Stimulated activated naive CD8-positive, alpha-beta T cell treated with anti-CD3 and anti-CD28 coated beads, Interleukin-15, Interleukin-2, amounts not matched to agents 100 U/mL and 50 U/mL, for 24 hours (primary cell): ENCODE measurements at places on chromosomes 2 and 18.

GRCh38 chr18:73766910-73767515, 380.6 kb downstream of the FBXO15 start:
- no peak for DNase-seq

DNA sequence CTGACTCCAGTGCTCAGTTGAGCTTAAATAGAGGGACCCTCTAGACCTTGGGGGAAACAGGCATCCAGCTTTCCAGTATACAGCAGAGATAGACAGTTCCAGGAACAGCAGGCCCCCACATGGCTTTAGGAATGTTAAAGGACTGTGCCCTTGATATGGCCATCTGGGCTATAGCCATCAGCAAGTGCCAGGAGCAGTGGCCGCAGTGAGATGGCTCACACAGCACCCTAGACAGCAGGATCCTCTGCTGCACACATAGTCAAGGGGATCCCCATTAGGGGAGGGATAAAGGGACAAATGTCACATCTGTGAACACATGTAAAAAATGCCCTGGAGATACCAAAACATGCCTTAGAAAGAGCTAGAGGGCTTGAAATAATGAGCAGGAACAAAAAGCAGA, 213.4 kb downstream of the PTH2R start:
- no peak for DNase-seq

GRCh38 chr2:222613715-222614331, 42.1 kb downstream of the FARSB start:
- DNase-seq, result no peak

DNA sequence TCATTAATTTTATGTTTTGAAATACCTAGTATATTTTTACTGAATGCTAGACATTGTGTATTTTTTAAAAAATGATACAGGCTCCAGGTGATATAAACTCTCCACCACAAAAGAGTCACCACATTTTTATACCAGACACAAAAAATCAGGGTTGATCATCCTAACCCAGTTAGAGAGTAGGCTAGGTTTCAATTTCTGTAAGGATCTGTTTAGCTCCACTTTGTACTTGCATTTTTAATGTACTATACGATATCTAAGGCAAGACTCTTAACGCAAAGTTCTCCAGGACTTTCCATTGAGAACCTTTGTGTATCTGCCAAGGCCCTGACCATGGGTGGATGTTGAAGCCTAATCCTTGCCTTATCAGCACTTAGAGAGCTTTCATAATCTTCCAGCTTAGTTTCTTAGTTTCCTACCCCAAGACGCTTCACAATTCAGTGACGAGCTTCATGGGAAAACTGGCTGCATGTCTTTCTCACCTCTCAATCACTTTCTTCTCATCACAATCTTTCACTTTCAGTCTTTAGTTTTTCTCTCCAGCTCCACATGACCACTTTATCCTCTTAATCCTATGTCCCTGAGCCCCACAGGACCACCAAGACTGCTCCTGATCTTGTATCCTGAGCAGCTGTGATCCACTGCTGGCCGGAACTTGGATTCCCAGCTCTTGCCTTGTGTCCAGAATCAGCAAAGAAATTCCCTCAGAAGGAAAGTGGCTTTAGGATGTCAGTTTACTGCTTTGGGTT, 635.8 kb downstream of the RNF144A start:
- no peak for DNase-seq

GRCh38 chr18:79610461-79611039, 69.1 kb upstream of the CTDP1 start:
- DNase-seq, result no peak

DNA sequence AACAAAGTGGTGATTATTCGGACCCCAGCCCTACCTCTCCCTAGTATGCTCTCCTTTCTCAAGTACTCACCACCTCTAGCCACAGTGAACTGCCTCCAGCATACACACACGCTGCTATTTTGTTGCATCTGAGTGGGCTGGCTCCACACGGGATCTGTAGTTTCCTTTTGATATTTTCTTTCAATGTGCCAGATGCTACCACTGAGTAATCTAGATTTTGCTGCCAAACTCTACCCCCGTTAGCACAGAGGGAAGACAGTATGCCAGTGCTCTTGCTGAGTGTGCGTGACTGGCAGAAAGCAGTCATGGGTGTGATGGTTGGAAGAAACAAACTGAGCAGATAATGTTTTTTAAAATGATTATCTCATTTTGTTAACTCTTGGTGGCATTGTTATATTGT, 11.6 kb downstream of the CFLAR start:
- peak; percentile 57 for DNase-seq

DNA sequence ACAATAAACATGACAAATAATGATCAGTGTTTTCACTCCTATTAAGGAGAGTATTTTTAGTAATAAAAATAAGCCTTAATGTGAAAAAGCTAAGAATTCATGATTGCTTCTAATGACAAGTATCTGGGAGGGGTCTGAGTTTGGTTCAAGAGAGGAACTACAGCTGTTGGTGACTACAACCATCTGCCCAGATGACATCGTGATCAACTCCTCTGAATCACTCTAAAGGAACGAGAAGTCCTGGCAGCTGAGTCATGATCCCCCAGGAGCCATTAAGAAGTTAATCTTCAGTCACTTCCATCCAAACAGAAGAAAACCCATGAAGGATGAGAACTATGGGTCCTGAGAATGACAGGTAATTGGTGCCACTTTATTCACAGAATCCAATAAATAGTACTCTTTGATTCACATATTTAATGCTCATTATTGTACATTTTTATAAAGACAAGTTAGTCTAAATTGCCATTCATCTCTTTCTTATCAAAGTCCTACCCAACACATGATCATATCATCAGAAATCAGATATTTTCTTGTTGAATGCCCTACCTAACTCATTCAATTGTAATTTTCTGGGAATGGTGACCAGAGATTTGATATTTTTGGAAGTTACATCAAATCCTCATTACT, 6.8 kb downstream of the TFPI start:
- DNase-seq, result no peak
